Activated T-helper 1 cell treated with Interleukin-2 at 50 U/mL for 16 hours (primary cell): ENCODE measurements at places on chromosomes 7 and 10.

GRCh38 chr10:43461950-43462349 lies 25.0 kb downstream of the ZNF487 start:
- DNase-seq, result no peak

DNA sequence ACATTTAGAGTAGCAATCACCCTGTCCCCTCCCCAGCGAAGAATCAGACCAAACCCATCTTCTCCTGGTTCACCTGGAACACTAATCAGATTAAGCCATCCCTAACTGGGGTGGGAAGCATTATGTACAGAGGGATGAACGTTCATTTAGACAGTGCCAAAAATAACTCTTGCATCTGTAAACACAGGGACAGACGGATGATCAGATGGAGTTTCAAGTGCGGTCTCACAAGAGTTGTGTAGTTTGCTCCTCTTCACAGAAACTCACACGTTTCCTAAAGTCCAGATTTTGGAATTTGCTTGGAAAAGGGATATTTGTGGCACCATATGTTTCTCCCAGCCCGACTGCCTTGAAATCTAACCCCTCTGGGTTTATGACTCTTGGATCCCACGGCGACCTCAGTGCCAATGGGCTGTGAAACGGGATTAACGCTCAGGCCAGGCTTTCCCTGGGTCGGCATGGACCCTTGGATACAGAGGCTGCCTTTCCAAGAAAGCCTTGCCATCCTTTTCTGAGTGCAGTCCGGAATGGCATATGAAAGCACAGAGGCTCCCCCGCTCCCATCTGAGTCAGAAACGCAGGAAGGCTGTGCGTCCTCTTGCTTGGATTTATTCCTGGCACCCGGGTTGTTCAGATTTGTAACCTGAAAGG lies 293.2 kb upstream of the HABP2 start:
- no peak for DNase-seq

DNA sequence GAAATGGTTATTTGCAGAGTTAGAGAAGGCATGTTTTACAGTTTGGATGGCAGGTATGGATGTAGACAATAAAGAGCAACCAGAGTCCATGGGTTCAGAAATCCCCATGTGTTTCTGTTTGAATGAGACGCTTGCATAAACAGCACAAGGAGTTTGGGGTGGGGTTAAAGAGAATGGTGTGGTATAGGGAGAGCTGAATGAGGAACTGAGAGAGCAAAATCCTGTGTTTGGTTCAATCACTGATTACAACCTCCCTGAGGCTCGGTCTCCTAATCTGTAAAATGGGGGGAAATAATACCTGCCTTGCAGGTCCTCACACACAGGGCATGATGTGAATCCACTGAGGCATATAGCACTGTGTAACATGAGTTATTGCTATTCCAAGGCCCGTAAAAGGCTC lies 23.7 kb downstream of the CAV1 start:
- no peak for DNase-seq

GRCh38 chr7:130669085-130669700 lies 645 bp upstream of the COPG2 start:
- no peak for DNase-seq

DNA sequence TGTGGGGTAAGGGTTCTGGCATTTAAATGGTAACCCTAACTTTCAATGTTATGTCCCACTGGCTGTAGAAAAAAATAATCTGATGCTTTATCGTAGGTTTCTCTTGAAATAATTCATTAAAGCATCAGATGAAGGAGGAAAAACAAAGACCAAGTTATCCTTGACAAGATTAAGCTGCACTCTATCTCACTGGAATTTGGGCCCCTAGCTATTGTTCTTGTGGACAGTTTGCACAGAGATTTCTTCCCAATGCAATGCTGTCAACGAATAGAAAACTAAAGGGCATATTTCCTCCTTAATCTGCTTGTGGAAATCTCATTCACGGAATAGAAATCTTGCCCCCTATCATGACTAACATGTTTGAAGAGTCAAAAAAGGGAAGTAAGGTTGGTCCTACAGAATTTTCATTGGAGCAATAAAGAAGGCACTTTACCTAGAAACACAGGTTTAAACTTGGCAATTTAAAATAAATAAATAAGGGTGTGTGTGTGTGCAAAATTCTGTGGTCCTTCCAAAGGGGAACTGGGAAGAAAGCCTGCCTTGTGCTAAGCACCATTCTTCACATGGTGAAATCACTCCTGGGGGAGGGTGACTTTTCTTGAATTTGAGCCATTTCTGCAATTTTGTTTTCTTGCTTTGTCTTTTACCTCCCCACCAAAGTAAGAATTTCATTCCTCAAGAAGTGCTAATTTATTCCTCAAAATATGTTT lies 242.8 kb downstream of the GLI3 start:
- DNase-seq, result no peak

- no peak for DNase-seq
Measured at GRCh38 chr7:86825264-86825663, 181.6 kb downstream of the GRM3 start.
